ENCODE measurements at places on chromosomes 5 and 9.
A peak's percentile ranks its signal among the peaks of the same experiment; 100 is the strongest.

DNA sequence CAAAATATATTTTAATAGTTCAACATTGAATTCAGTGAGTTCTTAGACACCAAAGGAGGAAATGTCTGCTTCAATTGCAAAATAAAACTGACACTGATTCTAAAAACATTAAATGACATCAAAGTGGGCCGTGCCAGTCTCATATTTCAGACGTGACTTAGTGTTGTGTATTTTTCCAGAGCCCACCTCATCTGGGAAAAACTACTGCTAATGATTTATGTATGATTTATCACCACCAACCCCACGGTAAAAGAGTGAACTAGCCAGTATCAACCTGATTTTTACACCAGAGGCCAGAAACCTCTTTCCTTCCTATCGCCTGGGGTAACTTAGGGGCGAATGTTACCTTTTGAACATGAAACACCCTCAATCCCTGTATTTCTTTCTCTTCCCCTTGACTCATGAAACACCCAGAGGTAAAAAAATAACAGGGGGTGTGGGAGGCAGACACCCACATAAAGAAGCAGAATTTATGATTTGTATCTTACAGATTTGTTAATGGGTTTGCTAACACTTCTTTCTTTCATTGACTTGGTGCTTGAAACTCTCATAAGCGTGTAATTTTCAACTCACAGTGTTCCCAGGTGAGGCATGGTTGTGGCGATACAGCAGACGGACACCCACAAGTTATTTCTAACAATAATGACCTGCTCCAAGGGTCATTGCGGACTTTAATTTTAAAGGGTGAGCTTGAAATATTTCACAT lies 56.4 kb upstream of the FANCC start:
- no peak for DNase-seq

- peak; percentile 82 for DNase-seq
Measured at GRCh38 chr9:27340961-27341511, 44.1 kb upstream of the EQTN start.

- DNase-seq: no peak
Measured at GRCh38 chr5:66324357-66324756, 180.3 kb downstream of the SREK1 start.

- DNase-seq: no peak
Measured at GRCh38 chr5:168019143-168019542, 272.3 kb upstream of the WWC1 start.

DNA sequence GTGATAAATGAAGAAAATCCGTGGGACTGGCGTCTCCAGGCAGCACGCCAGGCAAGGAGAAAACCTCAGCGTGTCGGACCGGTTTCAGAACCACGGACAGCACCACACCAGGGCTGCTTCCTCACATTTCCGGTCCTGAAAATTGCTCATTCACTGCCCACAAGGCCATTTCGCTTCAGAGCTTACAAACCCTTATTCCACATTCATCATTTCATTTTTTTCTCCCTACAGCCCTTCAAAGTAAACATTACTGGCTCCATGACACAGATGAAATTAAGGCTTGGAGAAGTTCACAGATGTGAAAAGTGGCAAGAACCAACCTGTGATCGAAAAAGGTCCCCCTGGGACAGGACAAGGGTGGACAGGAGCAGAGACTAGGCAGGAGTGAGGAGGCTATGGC lies 1.5 kb upstream of the GPRIN1 start:
- peak; percentile 43 for DNase-seq

DNA sequence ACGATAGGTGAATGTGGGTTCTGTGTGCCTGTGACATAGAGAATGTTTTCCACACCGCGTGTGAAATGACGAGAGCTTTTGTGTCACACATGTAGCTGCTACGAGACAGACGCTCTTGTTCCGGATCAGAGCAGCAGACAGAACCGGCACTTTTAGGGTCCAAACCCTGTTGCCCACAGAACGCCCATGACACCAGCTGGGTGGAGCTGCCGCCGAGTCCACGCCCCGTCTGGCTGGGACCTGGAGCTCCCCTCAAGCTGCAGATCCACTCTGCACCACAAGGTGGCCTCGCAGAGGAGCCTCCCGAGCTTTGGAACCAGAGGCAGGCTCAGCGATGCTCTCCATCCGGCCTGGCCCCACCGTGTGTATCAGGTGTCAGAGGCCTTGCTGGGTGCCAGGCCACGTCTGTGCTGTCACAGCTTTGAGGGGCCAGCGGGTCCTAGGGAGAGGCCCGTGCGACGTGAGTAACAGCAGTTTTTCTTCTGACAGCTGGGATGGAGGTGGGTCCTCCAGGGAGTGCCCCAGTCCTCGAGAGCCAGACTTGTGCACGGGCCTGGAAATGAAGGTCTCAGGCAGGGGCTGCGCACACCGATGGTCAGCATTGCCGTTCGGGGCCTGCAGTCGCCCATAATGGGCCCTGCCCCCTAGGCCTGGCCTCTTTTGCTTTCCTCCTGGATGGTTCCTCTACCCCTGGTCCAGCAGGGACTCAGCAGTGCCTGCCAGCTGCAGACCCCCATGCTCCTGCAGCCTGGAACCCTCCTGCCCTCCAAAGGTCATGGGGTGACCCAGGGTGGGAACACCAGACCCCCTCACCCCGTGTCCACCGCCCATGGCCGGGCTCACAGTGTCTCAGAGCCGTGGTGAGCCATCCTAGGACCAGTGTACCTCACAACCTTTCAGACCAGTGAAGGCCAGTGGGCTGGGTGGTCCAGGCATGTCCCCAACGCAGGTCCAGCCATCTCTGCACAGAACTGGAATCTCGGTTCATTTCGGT lies 2.5 kb upstream of the LRRC14B start:
- peak; percentile 63 for DNase-seq

DNA sequence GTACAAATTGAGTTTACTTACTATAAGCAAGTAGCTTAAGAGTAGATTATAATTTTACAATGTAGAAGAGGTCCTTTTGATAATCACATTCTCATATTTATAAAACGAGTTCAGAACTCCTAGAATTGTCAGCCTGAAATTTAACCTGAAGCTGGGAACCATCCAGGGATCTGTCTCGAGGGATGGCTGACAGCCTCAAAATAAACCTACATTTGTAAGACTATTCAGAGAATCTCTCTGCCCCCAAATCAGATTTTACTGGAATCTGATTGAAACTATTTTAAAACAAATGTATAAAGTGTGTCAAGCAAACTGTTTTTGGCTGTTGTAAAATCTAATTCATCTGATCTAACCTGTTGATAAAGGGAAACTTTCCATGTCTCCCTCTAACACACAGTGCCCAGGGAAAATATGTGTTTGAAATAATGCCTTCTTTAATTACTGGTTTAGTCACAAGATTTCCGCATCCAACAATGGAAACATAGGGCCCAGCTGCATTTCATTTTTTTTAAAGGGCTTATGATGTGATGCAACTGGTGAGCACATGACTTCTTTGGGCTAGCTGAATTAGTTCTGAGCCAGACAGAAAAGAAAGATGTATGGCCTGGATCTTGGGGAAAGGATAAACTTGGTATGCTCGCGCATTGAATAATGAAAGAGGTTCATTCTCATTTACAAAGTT lies 30.3 kb downstream of the SLC25A46 start:
- peak; percentile 44 for DNase-seq

GRCh38 chr5:135031813-135032694 lies 2.0 kb downstream of the PITX1 start:
- DNase-seq: no peak

- no peak for DNase-seq
Measured at GRCh38 chr5:142179776-142180387, 71.3 kb downstream of the NDFIP1 start.

GRCh38 chr9:133894377-133895321 lies 97.5 kb downstream of the VAV2 start:
- no peak for DNase-seq

DNA sequence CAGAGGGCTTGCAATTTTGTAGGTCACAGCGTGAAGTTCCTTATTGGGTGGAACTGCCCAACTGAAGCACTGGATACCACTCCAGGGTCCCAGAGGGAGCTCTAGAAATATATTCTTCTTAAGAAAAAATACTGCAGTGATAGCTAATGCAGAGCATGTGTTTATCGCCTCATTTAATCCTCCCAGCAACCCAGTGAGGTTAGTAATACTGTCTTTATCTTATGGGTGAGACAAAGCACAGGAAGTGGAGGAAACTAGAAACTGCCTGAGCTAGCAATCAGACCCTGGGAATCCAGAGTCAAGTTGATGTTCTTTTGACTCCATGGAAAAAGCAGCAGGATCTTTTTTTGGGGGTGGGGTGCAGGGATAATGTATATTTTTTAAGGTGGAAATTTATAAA lies 153.3 kb downstream of the PJA2 start:
- no peak for DNase-seq

- DNase-seq: no peak
Measured at GRCh38 chr5:154714266-154714986, 40.8 kb upstream of the LARP1 start.

DNA sequence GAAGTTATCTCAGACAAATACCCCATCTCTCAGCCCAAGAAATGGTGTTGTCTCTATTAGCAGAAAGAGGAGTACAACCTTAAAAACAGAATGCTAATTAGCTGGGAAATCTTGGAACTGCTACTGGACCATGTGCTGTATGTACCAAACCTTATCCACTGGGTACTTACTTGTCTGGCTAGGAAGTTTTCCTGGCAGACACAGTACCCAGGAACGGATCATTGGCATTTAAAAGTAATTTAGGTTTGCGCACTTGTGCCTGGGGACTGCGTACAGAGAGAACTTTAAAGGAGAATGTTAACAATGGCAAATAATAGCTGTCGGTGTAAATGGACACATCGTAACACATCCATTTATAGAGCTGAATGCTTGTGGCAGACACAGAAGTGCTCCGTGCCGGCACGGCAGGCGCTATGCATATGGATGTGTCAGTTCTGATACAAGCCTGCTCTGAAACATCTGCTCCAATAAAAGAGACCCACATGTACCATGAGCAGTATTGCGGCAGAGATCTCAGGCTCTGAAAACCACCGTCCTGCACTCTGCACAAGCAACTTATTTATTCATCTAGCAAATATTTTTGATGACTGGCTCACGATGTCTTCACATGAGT lies 290.6 kb upstream of the PANK3 start:
- DNase-seq: no peak

DNA sequence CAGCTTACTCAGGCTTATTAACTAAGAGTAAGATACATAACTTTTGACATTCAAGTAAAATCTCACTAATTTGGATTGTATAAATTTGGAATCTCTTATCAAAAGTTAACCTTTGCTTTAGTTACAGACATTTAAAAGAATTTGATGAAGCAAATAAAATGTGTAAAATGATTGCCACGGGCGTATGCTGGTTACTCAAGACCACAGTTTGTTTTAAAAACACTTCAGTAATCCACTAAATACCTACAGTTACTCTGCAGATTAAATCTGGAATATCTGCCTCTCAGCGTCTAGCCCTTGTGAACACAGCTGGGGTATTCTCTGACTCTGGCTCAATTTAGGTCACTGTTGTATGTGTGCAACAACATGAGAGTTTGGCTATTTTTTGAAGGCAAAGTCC lies 143.8 kb downstream of the MCTP1 start:
- DNase-seq: no peak

GRCh38 chr5:114565871-114566270 lies 204.0 kb downstream of the KCNN2 start:
- DNase-seq: no peak

GRCh38 chr9:16044579-16044881 lies 491.7 kb downstream of the CCDC171 start:
- no peak for DNase-seq

DNA sequence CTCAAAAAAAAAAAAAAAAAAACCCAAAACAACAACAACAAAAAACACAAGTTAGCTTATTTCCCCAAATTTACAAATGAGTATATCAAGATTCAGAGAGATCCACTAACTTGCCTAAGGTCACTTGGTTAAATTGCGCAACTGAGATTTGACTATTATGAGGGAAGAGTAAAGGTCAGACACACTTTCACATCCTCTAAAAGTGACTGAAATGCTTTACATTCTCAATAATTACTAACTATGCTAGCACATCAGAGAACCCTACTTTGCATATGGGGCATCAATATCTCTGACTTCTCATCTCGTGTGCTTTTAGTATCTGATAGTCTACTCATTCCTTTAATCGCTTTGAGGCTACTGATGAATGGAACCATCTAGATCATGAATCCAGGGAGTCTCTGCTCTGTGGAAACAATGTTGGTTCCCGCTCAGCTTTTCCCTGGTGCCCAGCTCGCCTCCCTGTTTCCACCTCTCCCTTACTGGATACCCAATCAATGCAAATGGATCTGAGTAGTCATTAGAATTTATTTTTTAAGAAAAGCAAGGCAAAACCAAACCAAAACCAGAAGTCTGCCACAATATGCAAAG lies 182.1 kb upstream of the TRIM32 start:
- DNase-seq: no peak

GRCh38 chr9:136270173-136270705 lies 24.6 kb upstream of the QSOX2 start:
- no peak for DNase-seq

DNA sequence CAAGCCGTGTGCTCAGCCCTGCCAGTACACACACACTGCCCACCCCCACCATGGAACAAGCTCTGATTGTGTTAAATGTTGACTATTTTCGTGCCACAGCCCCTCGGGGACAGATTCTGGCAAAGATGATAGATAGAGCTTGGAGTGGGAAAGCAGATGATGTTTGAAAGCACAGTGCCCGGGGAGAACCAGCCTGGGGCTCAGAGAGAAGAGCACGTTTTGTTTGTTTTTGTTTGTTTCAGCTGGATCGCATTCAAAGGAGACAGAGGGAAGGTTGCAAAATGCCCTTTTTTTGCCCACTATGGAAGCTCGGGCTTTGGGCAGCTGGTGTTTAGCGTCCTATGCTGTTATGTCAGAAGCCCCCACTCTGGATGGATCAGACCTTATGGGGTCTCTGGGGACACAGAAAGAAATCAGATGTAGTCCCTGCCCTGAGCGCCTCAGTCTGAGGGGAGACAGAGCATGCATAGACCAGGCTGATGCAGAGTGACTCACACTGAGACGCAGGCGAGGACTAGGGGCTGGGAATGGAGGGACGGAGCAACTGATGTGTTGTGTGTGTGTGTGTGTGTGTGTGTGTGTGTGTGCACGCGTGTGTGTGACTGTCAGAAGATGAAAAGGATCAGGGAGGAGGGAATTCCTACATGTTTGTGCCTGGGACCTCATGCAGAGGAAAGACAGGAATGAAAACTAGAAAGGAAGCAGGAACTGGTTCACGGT lies 229.7 kb downstream of the MELK start:
- DNase-seq: peak; percentile 51

- no peak for DNase-seq
Measured at GRCh38 chr9:130954317-130954716, 15.3 kb upstream of the FIBCD1 start.

GRCh38 chr5:148924817-148925216 lies 98.4 kb downstream of the ADRB2 start:
- no peak for DNase-seq

DNA sequence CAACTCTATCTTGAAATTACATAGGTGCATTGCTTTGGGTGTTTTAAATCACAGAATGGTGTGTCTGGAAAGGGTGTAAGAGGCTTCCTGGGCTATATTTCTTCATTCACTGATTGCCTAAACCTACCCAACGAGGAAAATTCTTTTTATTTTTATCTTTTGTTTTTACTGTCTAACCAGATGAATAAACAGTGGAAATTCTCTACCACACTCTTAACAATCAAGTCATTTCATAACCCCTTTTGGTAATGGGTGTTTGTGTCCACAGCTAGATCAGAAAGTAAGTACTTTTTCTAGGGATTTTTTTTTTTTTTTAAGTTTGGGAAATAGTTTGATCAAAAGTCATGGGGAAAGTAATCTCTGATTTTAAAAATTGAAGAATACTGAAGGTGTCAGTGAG lies 27.6 kb upstream of the C5orf47 start:
- no peak for DNase-seq

Measured in COLO829 (cell line).